Neural crest cell (in vitro differentiated cells): ENCODE measurements at places on chromosomes 1 and 21.

DNA sequence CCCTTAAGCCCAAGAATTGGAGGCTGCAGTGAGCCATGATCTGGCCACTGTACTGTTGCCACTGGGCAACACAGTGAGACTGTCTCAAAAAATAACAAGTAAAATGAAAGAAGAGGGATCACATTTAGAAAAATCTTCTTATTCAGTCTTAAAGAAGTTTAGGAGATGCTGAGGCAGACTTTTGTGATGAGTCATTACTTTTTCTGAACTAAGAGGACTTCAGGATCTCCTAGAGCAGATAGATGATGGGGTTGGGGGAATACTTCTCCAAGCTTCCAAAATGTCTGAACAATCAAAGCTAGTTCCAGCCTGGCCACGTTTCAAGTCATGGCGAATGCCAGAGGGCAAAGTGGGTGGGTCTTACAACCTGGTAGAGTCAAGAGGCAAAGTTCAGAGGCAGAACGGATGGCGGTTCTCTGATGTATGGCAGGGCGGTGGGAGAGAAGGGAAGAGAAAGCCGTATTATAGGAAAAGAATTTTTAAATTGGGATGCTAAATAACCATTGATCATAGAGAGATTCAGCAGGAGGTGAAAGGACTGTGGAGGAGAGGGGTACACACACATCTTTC, 2.1 kb upstream of the CIART start:
- DNase-seq, result no peak

GRCh38 chr1:50637460-50637859, 214.2 kb upstream of the DMRTA2 start:
- no peak for DNase-seq

GRCh38 chr1:75492011-75492410, 118.9 kb downstream of the SLC44A5 start:
- DNase-seq, result no peak

- DNase-seq, result no peak
Measured at GRCh38 chr21:41827951-41828883, 50.9 kb downstream of the PRDM15 start.

DNA sequence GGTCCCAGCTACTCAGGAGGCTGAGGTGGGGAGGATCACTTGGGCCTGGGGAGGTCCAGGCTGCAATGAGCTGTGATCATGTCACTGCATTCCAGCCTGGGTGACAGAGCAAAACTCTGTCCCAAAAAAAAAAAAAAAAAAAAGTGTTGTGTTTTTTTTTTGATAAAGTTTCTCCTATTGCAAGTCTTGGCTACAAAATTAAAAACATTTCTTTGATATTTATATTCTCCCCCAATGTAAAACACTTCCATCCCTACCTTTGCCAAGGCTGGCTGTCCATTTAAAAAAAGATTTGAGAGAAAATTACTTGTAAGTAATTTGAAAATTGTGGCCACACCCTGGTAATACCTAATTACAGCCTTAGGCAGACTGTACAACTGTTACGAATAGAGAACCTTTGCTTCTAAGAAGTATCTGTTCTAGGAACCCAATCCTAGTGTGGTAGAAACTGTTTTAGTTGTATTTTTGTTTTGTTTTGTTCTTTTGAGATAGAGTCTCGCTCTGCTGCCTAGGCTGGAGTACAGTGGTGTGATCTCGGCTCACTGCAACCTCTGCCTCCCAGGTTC, 11.2 kb downstream of the ZNF436 start:
- DNase-seq, result no peak

- DNase-seq, result no peak
Measured at GRCh38 chr1:154611150-154611862, 3.3 kb upstream of the ADAR start.

DNA sequence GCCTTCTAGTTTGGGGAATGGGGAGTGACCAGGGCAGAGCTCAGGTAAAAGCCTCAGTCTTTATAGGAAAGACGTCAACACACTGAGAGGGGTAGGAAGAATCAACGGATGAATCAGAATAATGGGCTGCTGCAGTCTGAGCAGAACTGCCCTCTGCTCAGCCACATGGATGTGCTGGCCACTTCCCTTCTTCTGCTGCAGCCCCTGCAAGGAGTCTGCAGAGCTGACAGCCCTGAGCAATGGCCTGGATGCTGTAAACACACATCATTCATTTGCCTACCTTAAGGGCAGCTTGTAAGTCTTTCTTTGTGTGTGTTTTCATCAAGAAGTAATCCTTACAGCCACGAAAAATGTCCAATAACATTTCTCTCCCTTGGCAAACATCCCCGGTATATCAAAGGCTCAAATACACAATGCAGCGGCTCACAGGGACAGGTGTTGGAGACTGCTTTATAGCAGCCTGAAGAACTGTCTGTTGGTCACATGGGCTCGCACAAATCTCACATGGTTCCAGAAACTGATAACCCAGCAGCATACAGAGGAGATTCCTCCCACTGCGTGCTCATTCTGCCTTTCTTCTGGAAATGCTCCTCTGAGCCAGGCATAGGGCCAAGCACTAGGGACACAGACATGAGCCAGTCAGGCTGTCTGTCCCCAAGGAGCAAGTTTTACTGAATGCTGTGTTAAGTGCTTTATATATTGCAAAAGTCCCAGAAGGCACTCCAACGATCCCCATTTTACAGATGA, 110.1 kb downstream of the HMGB4 start:
- DNase-seq, result no peak

DNA sequence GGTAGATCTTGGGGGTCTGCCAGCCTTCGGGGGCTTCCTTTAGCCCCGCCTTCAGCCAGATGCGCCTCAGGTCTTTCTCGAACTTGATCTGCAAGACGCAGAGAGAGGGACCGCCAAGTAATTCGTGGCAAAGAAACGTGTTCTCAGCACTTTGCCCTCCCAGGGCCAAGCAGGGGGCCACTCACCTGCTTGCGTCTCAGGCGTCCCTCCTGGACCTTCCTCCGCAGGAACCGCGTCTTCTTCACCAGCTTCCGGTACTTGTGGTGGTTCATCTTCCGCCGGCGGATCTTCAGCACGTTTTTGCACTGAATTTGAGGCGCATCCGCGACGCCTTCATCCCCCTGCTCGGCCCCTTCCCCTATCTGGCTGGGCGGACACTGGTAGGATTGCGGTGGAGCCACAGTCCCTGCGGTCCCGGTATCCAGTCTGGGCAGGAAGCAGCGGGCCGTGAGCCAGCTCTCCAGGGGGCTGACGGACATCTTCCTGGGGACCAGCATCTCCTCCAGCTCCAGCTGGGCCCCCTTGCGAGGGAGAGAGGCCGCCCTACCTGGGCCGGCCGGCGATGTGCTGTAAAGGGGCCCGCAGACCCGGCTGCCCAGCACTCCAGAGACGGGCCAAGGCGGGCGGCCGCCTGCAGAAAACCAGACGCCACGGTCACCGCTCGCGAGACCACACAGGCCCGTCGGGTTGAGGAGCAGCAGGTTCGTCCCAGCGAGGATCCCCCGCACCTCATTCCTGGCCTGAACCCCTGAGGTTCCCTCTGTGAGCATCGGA, 1.0 kb downstream of the AURKAIP1 start:
- DNase-seq, result no peak

DNA sequence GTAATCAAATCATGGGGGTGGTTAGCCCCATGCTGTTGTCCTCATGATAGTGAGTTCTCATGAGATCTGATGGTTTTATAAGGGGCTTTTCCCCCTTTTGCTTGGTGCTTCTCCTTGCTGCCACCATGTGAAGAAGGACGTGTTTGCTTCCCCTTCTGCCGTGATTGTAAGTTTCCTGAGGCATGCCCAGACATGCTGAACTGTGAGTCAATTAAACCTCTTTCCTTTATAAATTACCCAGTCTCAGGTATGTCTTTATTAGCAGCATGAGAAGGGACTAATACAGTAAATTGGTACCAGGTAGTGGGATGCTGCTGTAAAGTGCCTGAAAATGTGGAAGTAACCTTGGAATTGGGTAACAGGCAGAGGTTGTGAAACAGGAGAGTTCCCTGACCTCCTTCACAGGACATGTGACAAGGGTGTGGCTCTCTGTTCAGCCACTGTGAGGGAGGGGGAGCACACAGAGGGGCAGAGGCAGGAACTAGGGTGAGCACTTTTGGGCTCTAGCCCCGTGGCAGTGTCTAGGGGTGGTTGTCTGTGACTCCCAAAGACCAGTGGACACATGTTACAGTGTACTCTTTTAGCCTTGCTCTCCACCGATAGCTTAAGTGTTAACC, 105.3 kb downstream of the BACH1 start:
- no peak for DNase-seq

GRCh38 chr1:1567891-1568291, 6.8 kb downstream of the SSU72 start:
- DNase-seq, result no peak

- DNase-seq, result no peak
Measured at GRCh38 chr1:221397606-221398005, 344.3 kb downstream of the DUSP10 start.

GRCh38 chr1:60978421-60979357, 103.7 kb upstream of the NFIA start:
- no peak for DNase-seq

DNA sequence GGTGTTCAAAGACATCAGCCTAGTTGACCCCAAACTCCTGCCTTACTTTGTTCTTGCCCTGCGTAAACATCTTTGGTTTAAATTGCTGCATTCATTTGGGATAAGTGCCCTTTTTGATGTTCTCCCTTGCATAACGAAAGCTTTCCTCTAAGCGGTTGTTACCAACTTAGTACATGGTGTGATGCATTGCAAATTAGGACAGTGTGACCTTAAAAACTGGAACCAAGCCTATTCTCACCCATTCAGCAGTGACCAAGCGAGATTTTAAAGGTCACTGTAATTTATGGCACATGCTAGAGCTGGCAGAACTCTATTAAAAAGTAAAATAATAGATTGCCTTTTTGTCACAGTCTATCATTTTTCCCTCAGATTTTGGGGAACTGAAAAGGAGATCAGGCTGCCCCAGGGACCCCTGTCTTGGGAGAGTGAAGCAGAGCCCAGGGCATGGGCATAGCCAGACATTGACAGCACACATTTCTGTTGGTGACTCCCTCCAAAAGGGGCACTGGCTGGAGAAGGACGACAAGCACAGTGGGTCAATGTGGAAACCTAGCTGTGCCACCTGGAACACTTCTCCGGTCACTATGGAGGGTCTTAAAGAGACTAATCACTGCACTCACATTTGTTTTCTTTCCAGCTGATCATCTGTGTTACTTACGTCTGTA, 63.9 kb downstream of the KCNK1 start:
- no peak for DNase-seq

DNA sequence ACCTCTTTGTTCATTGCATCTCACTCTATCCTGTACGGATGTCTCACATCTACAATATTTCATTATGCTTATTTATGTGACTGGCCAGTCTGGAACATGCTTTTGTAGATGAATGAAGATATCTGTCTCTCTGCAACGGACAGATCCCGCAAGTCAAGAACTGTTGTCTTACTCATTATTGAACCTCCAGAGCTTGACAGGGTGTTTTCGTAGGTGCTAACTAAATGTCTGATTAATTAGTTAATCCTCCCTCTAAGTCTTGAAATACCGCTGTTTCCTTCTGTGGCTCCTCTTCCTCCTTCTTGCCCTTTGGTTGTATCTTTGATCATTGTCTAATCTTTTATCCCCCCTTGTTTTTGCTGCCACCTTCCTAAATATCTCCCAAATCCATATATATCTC, 3.2 kb upstream of the C1orf162 start:
- no peak for DNase-seq

DNA sequence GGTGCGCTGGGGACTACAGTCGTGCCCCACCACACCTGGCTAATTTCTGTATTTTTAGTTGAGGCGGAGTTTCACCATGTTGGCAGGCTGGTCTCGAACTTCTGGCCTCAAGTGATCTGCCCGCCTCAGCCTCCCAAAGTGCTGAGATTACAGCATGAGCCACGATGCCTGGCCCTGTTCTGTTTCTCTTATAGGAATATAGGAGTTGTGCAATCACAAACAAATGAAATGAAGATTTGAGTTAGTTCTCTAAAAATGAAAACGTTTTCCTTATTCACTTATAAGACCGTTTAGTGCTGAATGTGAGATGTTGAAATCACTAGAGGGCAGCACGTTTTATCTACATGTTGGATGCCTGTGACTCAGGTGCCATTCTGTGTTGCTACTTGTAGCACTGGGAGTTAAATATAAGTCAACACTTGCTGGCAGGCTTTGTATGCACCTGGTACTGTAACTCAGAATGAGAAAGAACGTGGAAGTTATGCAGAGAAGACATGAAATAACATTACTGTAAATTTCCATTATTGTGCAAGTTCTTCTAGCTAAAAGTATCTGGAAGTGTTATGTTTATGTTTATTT, 45.8 kb downstream of the MIGA1 start:
- DNase-seq, result no peak

DNA sequence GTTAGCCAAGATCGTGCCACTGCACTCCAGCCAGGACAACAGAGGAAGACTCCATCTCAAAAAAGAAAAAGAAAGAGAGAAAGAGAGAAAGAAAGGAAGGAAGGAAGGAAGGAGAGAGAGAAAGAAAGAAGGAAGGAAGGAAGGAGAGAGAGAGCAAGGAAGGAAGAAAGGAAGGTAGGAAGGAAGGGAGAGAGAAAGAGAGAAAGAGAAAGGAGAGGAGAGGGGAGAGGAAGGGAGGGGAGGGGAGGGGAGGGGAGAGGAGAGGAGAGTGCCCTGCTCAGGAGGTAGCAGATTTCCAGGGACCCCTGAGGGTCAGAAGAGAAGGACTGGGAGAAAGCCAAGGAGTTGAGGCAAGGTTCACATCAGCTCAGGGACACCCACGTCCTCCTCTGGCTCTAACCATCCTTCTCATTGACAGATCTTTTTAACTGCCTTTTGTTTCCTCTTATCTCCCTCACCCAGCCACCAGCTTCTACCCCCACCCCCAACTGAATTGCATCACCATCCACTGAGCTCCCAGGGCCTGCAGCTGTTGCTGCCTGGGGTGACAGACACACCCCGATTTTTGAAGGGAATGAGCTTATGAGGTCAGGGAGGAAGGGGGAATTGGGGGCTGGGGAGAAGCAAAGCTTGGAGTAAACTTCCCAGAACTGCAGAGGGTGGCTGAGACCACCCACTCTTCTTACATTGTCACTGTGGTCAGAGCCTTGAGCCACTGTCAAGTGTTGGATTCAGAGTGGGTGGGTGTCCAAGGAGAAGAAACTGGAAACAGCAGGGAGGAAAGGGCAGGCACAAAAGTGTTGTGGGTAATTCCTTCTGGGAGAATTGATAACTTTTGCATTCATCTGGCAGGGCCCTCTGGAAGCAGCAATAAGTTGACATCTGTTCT, 91.6 kb downstream of the GLUL start:
- no peak for DNase-seq

DNA sequence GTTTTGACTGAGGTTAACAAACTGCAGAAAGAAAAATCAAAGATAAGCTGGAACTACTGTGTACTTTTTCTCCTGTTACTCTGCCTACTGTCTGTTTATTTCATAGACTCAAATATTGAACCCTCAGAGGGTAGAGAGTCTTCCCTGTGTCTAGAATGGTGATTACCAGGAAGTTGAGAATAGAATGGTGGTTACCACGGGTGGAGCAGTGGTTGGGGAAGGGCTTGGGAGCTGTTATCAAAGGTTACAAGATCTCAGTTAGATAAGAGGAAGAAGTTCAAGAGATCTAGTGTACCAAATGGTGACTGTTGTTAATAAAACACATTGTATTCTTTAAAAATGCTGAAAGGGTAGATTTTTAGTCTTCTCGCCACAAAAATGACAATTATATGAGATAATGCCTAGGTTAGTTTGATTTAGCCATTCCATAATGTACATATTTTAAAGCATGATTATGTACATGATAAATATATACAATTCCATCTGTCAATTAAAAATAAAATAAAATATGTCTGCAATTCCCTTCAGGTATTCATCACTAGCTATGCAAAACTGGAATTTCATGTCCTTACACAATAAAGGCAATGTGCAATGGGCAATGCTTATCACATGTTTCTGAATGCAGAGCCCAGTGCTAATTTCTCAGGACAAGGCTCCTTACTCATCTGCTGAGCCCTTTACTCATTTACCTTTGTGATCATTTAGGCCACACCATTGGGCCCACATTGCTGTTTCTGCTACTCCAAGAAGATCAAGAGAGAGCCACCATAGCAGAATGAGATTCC, 474.3 kb upstream of the CAMK1G start:
- no peak for DNase-seq
